ENCODE measurements at places on chromosomes 16 and 17.

- DNase-seq = no peak
These were observed 12.2 kb upstream of the SLX4 start for GRCh38 chr16:3623642-3624041.

- no peak for DNase-seq
These were observed 1.3 kb downstream of the HBQ1 start for GRCh38 chr16:181565-182021.

DNA sequence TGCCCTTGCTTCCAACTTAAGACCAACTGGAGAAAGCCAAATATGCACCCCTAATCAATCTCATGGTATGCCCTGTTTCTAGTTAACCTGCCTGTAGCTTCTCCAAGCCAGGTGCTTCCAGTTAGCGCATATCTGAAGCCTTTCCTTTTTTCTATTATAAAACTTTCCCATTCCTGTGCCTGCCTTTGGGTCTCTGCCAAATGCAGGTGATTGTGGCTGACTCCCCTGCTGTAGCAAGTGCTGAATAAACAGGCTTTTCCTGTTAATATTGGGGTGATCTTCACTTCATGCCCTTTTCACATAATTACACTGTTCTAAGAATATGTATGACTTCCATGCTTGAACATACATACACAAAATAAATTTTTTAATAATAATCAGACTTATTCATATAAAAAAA lies 207.4 kb downstream of the TANC2 start:
- DNase-seq = no peak

DNA sequence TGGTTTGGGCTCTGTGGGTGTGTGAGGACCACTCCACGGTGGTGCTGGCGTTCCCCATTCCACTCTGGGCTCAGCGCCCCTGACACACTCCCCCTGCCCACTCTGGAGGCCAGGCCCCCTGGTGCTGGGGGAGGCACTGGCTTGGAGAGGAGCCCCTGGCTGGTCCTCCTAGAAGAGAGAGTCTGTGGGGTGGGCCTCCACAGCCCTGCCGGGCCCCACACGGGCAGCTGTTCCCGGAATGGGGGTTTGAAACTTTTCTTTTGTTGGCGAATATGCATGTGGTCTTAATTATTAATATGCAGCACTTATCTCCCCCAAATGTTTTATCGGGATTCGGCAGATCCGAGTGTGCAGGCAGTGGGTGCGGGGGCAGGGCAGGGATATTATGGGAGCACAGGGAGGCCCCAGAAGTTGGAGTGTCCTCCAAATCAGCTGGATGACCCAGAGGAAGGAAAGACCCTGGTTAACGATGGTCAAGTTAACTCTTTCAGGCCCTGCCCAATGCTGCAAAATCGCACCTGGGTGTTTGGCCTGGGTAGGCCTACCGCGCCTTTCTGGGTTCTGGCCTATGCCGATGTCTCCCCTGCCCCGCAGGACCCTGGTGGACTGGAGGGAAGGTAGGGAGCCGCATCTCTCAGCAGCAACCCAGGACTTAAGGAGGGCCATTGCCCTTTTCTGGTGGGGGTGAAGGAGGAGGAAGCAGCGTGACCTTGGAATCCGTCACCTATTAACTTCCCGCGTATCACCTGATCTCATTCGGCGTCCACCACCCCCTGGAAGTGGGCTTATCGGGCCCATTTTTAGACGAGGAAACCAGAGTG lies 36.0 kb downstream of the TMEM235 start:
- DNase-seq = no peak

DNA sequence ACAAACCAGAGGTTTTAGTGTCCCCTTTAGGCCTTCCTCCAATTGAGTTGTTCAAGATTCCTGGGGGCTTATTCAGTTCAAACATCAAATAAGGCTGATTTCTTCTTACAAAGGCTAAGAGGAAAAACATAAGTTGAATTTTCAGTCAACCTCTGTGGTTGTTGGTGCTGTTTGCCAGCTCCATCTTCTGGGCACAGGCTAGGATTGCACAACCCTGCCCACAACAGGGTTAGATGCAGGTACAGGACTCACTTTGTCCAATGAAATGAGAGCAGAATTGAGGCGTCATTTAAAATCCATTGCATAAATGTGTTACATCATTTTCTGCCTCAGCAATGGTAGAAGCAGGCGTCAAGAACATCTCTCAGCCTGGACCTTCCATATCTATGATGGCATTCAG lies 173.3 kb downstream of the PMP22 start:
- no peak for DNase-seq

- no peak for DNase-seq
These were observed 36.2 kb upstream of the NAT9 start for GRCh38 chr17:74812109-74813009.

GRCh38 chr17:70137451-70138230 lies 31.7 kb upstream of the KCNJ2 start:
- DNase-seq = no peak

DNA sequence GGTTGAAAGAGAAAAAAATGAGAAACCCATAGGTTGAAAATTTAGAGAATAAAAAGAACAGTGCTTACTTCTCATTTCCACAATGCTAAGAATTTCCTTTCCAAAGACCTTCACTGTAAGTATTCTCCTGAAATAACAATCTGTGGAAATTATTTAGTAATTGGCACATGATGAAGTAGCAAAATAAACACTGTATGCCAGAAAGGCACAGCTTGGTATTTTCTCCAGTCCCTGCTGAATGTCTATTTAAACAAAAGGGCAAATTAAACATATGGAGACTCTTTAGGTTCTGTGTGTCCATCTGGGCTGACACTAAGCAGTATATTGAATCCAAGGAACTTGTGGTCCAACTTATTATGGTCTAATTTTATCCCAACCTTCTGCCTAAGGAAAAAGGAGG lies 46.1 kb downstream of the CHCT1 start:
- no peak for DNase-seq

DNA sequence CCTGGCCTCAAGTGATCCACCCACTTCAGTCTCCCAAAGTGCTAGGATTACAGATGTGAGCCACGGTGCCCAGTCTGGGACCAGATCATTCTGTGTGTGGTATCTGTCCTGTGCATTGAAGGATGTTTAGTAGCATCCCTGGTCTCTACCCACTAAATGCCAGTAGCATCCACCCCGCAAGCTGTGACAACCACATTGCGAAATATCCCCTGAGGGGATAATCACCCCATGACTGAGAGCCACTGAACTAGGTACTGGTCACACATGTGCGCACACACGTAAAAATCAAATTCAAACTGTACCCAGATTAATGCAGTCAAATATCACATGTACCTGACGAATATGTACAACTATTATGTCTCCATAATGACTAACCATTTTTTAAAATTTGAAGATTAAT lies 35.8 kb downstream of the TEKT5 start:
- no peak for DNase-seq

DNA sequence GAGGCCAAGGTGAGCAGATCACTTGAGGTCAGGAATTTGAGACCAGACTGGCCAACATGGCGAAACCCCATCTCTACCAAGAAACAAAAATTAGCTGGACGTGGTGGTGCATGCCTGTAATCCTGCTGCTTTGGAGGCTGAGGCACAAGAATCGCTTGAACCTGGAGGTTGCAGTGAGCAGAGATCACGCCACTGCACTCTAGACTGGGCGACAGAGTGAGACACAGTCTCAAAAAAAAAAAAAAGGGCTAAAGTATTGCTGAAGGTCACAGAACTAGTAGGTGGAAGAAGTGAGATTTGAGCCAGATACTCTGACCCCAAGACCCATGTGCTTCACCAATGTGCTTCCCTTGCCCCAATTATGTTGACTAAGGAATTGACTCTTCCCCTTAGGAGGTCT lies 112.0 kb downstream of the NPIPB5 start:
- no peak for DNase-seq

DNA sequence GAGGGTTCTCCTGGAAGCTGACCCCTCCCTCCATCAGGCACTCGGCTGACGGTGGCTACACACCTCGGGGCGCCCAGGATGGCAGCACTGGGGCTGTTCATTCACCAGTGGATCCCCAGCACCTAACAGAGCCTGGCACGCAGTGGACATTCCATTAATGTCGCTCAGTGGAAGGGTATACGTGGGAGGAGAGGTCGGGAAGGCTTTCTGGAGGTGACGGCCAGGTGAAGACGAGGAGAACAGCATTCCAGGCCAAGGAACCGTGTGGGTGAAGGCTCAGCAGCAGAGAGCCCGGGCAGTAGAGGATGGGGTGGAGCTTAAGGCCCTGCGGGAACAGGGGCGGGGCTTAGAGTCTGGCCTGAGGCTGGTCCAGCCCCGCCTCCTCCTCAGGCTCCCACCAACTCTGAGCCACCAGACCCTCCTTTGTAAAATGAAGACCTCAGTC lies 2.5 kb upstream of the HS3ST6 start:
- DNase-seq = no peak

DNA sequence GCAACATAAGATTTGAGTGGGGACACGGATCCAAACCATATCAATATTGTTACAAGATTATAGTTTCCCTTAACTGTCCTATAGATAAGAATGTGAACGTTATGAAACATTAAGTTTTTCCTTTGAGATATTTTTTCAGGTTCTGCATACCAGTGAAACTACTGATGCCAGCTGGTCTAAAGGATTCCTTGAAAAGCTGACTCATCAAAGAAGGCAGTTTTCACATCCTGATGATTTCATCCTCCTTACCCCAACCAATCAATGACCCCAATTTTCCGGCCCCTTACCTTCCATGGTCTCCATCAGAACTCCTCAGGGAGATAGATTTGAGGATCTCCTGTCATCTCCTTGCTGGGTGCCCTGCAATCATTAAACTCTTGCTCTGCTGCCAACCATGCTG lies 64.1 kb upstream of the HS3ST4 start:
- no peak for DNase-seq

DNA sequence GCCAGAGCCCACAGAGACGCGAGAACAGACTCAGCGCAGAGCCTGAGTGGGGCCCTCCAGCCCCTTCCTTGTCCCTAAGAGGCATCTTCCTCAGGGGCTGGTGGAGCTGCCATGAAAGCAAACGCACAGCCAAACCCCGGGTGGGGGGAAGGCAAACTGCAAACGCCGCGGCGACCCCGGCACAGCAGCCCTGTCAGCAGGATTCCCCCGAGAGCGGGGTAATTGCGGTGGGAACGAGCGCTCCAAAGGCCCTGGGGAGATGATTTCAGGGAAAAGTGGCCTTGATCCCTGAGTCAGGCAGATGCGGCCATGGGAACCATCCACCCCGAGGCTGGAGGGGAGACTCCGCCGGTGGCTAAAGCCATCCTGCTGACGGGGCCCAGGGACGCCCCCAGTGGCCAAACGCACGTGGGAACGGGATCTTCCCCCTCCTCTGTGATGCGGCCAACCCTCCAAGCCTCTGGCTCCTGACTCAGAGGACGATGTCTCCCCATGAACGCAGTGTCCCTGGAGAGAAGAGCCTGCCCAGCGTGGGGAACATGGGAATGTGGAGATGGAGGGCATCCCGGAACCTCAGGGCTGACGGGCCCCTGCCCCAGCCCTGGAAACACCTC lies 25.1 kb downstream of the SLC7A5 start:
- no peak for DNase-seq

GRCh38 chr17:62668091-62668804 lies 40.8 kb downstream of the MRC2 start:
- DNase-seq = no peak

GRCh38 chr17:34879146-34879545 lies 82.1 kb downstream of the CCT6B start:
- no peak for DNase-seq

- peak; percentile 80 for DNase-seq
These were observed 4.2 kb downstream of the SOCS1 start for GRCh38 chr16:11251525-11252481.

DNA sequence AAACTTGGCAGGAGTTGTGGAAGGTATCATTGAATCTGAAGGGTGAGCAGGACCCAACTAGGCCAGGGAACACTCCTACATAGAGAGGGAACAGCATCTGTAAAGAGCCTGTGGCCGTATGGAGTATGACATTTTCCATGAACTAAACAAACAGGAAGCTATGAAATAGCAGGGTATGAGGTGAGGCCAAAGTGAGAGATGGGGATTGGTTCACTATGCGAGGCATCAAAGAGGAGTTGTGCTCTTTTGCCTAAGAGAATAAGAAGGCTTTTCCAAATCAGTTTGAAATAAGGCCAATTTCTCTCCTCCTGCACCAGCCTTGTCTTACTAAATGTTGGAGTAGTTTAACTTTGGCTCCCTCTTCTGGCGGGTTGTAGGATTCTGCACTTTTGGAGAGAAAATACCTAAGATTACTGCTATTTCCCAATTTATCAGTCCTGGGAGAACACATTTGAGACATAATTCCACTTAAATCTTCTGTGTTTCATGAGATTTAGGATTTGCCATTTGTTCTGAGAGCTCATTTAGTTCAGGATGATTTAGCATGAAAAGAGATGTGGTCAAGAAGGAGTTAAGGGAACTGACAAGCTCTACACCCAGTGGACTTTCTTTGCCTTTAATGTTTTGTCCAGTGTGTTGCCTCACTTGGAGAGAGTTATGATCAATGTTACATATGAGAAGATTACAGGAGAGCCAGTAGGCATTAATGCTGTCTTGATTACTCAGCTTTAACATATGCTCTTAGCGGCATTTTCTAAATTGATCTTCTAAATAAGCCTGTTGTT lies 55.4 kb downstream of the TNRC6C start:
- peak; percentile 51 for DNase-seq

DNA sequence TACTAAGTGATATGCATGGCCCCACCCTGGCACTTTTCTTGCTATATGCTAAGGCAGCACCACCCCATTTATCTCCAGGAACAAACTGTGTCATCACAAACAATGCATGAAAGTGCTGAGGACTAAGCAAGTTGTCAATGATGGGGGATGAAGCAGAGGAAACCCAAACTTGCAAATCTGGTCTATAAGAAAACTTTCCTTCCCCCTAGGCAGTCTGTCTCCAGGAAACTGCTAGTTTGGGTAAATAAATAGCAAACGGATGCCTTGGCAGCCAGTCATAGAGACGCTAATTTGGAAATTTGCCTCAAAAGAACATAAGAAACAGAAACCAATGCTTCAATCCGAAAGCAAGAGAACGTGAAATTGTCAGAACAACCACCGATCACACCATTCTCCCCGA lies 5.6 kb upstream of the HSBP1 start:
- DNase-seq = no peak

GRCh38 chr16:53865494-53865863 lies 161.5 kb downstream of the FTO start:
- DNase-seq = no peak

DNA sequence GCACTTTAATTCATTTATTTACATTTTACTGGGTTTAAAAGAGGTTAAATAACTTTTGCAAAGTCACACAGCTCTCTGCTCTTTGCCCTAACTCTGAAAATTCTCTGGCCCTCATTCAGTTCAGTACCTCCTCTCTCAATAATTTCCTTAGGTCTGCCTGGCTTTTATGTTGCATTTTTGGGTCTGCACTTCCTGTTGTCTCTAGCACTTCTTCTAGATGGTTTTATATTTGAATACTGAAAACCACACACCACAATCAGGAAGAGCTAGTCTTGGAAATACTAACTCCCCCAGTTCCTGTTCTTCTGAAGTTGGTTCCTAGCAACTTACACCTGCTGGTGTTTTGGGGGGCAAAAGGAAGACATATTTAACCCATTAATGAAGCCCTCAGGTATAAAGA lies 577.9 kb downstream of the HS3ST4 start:
- DNase-seq = no peak

DNA sequence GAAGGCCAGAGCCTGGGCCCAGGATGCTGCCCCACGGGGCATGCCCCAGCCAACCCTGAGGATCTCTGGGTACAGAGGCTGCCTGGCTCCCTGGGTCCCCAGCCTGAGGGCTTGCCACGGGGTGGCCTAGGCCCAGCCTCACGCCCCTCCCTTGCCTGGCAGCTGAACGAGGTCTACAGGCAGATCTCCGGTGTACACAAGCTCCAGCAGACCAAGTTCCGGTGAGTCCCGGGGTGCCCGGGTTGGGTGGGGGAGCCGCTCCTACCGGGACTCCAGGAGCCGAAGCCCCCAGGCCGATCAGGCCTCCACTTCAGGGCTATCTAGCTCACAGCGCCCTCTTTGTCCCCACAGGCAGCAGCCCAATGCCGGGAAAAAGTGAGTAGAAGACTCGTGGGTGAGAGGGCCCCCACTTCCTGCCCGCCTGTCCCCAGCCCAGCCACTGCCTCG lies 19.4 kb downstream of the ITGB4 start:
- no peak for DNase-seq
